ENCODE measurements at places on chromosomes 6 and 20.
A peak's percentile ranks its signal among the peaks of the same experiment; 100 is the strongest.

GRCh38 chr6:41454189-41454789 lies 91.9 kb upstream of the FOXP4 start:
- DNase-seq: no peak

DNA sequence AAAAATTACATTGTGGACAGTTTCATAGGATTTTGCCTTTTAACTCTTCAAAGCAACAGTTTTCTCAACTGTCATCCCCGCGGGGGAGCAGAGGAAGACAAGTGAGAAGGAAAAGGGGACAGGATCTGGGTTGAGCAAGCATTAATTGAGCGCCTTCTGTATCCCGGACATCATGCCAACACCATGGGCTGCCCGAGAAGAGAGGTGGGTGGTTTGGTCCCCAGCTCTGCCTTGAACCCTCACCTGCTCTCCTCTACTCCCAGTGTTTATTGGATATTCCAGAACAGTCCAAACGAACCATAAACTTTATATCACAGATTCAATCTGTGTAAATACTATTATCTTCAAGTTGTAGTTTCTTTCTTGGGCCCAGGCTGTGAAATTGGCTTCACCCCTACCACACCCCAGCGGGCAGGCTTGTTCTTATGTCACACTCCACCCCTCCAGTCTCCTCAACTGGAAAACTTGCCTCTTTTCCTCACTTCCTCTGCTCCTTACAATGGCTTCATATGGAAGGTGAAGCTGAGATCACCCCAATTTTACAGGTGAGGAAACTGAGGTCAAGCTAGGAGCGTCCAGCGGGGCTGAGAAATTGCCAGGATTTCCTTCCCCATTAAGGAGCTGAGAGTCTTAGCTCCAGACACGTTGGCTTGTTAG lies 6.0 kb downstream of the PCK1 start:
- no peak for DNase-seq

- peak; percentile 49 for DNase-seq
These were observed 11.1 kb upstream of the SLC4A11 start for GRCh38 chr20:3250091-3250504.

GRCh38 chr6:52663120-52663935 lies 7.6 kb upstream of the TMEM14A start:
- peak; percentile 87 for DNase-seq

- no peak for DNase-seq
These were observed 111.4 kb upstream of the HDGFL1 start for GRCh38 chr6:22457996-22458395.

DNA sequence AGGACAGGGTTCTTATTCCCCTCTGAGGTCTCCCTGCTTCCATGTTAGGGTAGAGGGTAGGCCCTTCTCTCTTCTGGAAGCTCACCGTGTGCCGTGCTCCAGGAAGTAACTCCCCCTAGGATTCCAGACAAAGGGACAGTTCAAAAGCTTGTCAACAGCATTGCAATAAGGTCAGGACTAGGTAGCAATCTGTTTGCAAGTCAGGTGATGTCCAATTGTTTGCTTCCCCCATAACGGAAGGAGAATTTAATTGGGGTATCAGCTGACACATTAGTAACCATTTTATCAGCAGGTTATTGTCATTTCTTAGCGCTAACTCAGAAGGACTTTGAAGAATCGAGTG lies 41.9 kb downstream of the SYNJ2 start:
- DNase-seq: no peak

GRCh38 chr6:70336996-70337742 lies 34.3 kb upstream of the COL9A1 start:
- no peak for DNase-seq

GRCh38 chr6:96613291-96613999 lies 50.5 kb downstream of the FHL5 start:
- DNase-seq: no peak

DNA sequence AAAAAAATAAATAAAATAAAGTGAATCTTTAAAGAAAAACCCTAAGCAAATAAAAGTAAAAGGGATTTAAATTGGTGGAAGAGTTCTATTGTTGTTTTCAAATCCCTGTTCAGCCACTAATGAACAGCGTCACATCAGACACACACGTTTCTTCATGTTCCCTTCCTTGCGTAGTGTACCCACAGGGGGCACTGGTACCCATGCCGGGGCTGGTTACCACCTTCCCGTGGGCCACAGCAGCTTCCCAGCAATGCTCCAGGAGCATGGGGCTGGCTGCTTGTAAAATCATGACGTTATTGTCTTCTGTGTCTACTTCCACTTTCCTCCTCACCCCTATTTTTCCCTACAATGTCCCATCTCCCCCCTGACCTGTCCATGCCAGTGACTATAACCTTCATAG lies 988.7 kb downstream of the KIF16B start:
- DNase-seq: no peak

DNA sequence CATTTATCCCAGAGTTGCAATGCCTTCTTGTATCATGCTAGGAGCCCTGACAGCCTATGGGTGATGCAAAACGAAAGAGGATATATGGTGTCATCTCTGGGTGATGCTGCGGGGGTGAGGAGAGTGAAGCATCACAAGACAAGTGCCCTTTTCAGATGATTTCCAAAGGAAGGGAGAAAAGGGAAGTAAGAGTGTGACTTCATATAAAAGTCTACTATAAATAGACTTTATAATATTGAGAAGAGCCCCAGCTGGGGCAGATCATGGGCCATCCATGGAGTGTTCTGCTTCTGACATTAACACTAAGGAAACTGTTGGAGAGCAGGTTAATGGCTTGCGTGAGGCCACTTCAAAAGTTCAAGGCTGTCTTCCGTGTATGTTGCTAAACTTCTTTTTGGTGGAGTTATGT lies 4.4 kb downstream of the CD83 start:
- DNase-seq: no peak

DNA sequence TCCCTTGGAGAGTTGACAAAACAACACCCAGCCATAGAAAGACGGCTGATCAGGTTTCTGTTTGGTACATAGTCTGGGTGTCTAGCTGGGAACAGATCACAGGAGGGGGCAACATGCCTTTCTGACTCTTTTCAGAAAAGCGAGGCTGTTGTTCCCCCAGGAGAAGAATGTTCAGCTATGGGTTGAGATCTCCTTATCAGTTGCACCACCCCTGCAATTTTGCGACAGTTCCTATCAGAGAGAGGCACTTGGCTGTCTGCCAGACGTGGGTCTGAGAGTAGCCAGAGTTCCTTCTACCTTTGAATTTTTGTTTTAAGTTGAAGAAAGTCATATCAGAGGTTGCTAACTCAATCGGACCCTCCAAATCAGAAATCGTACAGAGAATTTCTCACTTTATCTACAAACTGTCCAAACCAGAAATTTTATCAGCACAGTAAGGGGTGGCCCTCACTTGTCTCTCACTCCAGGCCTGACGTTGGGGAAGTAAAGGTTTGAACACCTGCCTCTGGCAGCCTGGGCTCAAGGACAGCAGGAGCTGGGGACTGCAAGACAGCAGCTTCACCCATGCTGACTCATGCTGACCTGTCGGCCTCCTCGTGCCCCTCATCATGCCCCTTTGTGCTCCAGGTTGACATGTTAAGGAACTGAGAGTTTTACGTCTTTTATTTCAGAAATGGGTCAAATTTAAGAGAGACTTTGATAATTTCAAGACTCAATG lies 42.3 kb downstream of the TMC2 start:
- DNase-seq: no peak

- DNase-seq: no peak
These were observed 62.3 kb upstream of the TBC1D7 start for GRCh38 chr6:13390658-13391057.

DNA sequence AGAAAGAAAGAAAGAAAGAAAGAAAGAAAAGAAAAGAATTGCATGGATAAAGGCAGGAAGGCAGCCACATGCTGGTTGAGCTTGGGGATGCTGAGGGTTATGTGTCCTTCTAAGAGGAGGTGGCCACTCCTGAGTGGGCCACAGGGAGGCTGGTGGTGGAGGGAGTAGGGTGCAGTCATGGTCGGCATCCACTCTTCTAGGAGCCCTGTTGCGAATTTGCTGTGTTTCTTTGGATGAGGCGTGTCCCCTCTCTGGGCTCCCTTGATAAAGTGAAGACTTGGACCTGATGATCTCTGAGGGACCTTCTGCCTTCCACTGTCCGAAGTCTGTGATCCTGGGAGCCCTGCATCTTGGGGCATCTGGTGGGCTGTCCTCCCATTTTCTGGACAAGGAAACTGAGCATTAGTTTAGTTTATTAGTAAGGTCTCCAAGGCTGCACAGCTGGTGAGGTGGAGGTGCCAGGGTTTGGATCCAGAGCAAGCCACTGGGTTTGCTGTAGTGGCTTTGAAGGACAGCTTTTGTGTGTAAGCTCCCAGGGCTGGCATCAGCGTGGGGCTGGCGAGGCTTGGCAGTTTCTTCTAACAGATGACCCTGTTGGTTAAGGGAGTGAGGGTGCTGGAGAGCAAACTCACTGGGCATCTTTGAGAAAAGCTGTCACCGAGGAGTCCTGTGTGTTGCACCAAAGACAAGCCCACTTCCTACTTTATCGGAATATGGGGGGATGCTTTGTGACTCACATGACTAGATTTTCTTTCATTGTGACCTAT lies 4.3 kb downstream of the DLGAP4 start:
- no peak for DNase-seq

GRCh38 chr6:21420926-21421325 lies 172.6 kb upstream of the SOX4 start:
- DNase-seq: no peak

- no peak for DNase-seq
These were observed 123.0 kb upstream of the RREB1 start for GRCh38 chr6:6984585-6985366.

- DNase-seq: no peak
These were observed 98.5 kb downstream of the TFAP2A start for GRCh38 chr6:10316373-10316721.

DNA sequence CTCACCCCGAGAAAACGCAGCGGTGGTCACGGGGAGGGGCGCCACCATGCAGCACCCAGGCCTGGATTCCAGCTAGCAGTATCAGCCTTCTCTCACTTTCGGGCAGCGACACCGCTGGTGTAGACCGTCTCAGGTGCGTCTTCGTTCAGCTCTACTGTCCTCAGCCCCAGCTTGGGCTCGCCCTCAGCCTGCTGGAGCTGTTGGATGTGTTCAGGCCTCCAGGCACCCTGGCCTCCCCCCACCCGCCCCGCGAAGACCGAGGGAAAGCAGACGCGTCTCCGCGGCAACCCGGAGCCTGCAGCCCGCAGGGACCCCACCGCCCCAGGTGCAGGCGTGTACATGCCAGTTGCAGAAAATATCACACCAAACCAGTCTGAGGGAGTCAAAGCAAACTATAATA lies 60.8 kb upstream of the CARMIL1 start:
- DNase-seq: no peak

- no peak for DNase-seq
These were observed 92.0 kb upstream of the SRSF6 start for GRCh38 chr20:43365691-43366090.

- DNase-seq: no peak
These were observed 36.8 kb downstream of the PTCHD4 start for GRCh38 chr6:48073976-48074767.

DNA sequence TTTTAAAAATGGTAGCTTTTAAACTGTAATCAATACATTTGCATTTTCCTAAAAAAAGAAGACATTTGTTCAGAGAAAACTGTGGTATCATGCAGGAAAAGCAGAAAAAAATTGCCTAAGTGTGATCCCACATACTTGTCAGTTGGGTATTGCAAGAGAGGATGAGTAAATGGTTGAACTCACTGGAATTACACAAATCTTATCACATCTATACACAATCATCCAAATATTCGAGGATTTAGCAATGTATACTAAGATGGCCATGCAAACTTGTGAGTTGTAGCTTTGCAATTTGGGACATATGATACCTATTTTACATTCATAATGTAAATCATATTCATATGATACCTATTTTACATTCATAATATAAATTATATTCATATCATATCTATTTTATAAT lies 58.2 kb upstream of the GJE1 start:
- DNase-seq: no peak

GRCh38 chr6:129902681-129903080 lies 41.6 kb upstream of the TMEM244 start:
- DNase-seq: no peak
